Thymus (tissue), 14 donors: ENCODE measurements at places on chromosomes 2 and 18.
A peak's percentile ranks its signal among the peaks of the same experiment; 100 is the strongest.

DNA sequence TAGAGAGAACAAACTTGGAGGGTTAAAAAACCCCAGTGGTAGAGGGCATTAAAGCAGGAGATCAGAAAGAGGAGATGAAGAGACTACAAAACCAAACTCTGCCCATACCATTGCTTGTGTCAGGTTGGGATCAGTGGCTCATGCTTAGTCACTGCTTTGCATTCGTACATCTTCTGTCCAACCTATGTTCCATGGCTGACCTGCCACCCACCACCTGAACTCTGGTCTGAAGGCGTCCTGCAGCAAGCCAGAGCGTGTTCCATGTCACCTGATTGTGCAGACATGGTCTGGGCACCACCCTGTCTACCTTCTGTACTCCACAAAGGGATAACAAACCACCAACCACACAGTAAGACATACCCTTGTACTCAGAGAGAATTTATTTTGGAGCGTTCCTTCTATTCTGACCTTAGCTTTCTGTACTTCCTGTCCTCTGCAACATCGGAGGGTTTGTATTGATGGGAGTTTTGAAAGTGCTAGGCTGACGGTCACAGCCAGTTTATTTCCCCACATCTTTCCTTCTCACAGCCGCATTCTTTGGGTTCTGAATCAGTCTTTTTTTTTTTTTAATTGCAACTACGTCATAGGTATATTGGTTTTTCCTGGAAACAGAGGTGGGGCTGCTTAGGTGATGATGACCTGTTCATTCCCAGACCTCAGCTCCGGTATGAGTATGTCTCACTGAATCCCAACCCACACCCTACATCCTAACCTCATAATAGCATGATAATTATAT is 88.3 kb downstream of the SOWAHC start:
- DNase-seq = no peak

GRCh38 chr18:58223717-58224424 is 179.8 kb downstream of the NEDD4L start:
- DNase-seq = no peak

DNA sequence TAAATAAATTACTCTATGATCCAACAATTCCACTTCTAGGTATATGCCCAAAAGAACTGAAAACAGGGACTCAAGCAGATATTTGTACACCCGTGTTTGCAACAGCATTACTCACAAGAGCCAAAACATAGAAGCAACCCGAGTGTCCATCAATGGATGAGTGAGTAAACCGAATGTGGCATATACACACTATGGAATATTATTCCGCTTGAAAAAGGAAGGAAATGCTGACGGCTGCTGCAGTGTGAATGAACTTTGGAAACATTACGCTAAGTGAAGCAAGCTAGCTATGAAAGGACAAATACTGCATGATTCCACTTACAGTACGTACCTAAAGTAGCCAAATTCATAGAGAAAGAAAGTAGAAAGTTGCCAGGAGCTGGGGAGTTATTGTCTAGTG is 32.2 kb downstream of the MREG start:
- no peak for DNase-seq

DNA sequence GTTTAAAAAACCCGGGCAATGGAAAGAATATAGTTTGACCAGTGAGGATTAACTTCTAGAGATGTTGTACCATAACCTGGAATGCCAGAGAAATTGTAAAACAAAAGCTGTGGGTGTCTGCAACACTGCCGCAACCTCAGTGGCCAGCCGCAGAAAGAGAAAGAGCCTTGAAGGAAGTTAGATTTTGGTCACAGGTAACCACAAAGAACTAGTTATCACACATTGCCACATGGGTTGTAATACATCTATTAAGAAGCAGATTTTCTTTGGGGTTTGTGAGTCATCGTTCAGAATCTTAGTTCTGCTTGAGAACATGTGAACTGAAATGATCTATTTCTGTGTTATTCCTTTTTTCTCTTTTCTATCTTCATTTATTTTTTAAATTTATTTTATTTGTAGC is 222.9 kb upstream of the AGAP1 start:
- DNase-seq = no peak

GRCh38 chr18:47417807-47418206 is 166.3 kb upstream of the SKOR2 start:
- DNase-seq = no peak

DNA sequence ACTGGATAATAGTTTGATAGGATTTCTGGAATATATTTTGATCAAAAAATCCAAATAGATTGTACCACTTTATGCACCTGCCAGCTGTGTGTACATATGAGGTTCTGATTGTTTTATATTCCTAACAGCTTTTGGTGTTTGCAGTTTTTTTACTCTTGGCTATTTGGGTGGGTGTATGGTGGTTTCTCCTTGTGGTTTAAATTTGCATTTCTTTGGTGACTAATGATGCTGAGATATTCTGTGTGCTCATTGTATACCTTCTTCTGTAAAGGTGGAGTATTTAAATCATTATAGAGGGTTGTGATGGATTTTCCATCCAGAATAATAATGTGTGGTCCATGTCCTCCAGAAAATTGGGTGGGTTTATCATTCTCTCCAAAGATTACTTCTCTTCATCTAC is 372.9 kb downstream of the THSD7B start:
- DNase-seq = no peak

GRCh38 chr18:24868311-24868710 is 407.9 kb downstream of the HRH4 start:
- DNase-seq = no peak

DNA sequence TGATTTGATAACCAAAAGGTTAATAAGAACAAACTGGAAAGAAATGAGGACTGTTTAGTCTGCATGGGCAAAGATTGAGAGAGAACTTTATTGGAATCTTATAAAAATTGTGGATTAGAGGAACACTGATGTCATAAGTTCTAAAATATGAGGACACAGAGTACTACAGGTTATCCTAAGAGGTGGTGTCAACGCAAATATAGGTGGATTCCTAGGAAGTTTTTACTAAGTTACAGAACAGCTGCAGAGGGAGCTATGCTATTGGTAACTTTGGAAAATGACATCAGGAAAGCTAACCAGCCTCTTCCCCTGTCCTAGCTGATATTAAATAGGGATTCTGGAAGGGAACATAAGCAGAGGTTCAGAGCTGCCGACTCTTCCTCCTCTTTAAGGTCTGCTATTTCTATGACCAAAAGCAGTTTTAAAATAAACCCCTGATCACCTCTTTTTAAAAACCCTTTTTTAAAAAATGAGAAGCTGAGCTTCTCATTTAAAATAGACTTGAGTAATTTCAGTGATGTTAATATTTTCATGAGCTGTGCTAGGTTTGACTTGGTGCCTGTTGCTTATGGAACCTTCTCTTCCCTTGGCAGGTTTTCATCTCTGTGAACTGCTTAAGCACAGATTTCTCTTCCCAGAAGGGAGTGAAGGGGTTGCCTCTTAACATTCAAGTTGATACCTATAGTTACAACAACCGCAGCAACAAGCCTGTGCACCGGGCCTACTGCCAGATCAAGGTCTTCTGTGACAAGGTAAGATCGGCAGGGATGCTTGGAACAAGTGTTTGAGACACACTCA is 34.2 kb downstream of the GRHL1 start:
- no peak for DNase-seq

GRCh38 chr2:121076885-121077549 is 208.0 kb downstream of the TFCP2L1 start:
- DNase-seq = peak; percentile 40
